ENCODE measurements at places on chromosomes 13 and 19. TPM values are rescaled to one million over a fixed set of nuclear protein-coding genes. Genes with fewer than 3 reads are reported as not detected.

- DNase-seq = no peak
These were observed 1323.5 kb upstream of the SLC10A2 start for GRCh38 chr13:104389691-104390090.

GRCh38 chr13:90696656-90697055 lies 650.8 kb upstream of the MIR17HG start:
- DNase-seq = no peak

- peak; percentile 94 for DNase-seq
These were observed 4.8 kb upstream of the KCNC3 start for GRCh38 chr19:50333737-50334617.

- DNase-seq = no peak
These were observed 1138.2 kb downstream of the UQCRFS1 start for GRCh38 chr19:28074773-28075172.

DNA sequence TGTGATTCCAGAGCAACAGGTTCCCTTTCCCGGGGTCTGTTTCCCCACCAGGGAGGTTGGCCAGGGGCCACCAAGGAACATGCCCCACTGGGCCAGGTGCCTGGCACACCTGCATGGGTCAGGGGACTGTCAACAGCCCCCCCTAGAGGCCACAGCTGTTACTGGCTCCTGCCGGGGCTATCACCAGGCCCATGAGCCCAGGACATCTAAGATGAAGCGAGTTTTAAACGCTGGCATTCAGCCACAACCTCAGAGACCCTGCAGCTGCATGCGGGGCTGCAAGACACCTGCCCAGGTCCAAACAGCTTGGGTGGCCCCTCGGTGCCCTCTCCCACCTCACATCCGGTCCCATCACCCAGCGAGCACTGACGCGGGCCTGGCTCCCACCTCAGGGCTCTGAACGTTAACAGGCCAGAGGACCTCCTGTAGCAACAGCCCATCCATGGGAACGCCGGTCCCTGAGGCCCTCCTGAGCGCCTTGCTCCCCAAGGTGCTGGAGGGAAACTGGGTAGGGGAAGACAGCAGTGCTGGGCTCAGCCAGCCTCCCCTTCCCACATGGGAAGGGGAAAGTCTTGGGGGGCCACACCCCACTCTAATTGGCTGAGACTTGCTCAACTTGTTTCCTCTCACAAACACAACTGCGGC lies 12.0 kb downstream of the KHSRP start:
- DNase-seq = no peak

DNA sequence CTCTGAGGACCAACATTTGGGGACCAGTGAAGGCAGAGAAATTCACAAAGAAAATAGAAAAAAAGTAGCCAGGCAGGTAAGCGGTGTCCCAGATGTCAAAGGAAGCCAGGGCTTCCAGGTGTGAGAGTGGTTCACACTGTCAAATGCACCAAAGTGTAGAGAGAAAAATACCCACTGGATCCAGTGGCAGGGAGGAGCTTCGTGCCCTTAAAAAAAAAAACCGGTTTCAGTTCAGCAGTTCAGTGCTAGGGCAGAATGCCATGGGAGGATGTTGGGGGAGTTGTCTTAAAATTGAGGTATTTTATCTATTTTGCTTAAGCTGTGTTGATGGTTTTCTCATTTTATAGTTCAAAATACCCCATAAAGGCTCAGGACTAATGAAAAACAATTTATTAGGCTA lies 47.8 kb upstream of the C1QTNF9 start:
- no peak for DNase-seq

The ZNF823 gene
- 4.1 TPM for total RNA-seq

The PTH2 gene
- not detected for total RNA-seq

The CD33 gene
- total RNA-seq = not detected

The VN1R2 gene
- not detected for total RNA-seq

The MATK gene
- not detected for total RNA-seq
